Amygdala (tissue), 56 donors: ENCODE measurements at places on chromosomes 6 and 20.

GRCh38 chr20:47610247-47610944 lies 108.7 kb downstream of the NCOA3 start:
- DNase-seq = peak; percentile 12

DNA sequence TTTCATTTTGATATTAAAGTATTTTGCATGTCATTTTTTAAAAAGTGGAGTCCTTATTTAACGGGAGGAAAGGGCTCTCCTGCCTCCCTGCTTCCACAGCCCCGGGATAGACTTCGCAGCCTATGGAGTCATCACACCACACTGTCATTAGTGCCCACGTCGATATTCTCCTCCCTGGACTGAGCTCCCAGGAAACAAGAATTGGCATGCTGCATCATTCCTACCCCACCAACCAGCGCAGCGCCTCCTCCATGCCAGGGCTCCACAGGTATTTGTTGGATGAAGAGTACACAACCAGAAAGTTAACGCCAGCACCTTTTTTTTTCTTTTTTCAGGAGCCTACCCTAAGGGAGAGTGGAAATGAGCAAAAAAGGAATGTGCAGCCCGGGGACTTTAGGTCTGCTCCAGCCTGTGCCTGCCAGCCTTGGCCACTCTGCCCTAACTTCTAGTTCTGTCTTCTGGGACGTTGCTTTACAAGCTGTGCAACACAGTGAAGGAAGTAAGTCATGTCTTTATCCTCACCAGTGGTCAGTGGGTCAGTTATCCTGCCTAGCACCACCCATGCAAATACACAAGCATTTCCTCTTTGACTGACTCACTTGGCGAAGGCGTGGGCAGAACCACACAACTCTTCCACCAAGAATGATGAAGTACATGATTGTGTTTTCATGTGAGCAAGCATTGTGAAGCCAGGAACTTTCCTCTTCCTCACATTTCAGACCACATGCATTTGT lies 180.7 kb upstream of the UST start:
- no peak for DNase-seq

GRCh38 chr6:6179858-6180623 lies 140.4 kb downstream of the F13A1 start:
- DNase-seq = no peak

DNA sequence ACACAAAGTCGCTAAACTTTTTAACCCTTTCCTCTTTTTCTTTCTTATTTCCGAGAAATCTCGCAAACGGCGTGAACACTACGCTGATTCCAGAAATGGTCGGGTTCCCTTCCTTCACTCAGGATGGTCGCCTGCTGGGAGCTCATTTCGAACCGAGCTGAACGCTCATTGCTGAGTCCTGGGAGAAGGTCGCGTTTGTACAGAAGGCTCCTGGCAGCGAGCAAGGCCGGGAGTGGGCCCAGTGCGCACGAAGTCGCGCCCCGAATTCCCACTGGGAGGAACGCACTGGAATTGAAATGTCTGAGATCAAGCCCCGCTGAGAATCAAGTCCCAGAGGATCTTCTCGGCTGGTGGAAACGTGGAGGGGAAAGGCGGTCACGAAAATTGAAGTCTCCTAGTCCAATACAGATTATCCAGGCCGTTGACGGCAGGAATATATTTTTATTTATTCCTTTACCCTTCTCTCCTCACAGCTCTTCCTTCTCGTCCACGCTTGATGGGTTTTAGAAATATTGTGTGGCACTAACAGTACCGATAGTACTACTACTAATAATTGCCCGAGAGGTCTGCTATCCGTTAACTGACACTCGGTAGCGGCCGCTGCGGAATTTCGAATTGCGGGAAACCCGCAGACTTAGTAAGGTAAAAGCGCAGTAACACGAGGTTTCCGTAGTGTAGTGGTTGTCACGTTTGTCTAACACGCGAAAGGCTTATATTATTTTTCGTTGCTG lies 207.2 kb upstream of the ZNF184 start:
- DNase-seq = no peak

DNA sequence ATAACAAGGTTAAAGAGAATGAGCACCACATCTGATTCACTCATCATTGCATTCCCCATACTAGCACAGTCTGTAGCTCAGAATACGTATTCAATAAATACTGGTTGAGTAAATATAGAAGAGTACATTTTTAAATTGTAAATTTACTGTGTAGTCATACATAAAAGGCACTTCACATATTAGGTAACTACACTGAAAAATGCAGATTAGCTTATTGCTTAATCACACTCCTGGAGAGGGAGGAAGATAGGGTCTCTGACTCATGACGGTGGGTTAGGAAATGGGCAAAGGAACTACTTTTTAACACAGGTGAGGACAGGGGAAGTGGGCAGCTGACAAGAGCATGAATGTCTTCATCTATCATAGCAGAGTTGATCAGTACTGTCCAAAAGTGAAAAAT lies 133.2 kb downstream of the TBC1D32 start:
- no peak for DNase-seq

DNA sequence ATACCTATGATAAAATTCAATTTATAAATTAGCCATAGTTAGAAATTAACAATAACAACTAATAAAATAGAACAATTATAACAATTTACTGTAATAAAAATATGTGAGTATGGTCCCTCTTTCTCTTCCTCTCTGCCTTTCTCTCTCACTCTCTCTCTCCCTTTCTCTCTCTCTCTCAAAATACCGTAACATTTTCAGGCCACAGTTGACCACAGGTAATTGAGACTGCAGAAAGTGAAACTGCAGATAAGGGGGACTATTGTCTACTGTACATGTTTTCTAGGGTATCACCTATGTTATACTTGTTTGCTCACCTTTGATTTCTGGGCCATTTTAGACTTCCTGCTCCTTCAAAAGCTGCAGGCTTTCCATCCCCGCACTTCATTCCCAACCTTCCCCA lies 46.8 kb downstream of the LY86 start:
- DNase-seq = no peak

DNA sequence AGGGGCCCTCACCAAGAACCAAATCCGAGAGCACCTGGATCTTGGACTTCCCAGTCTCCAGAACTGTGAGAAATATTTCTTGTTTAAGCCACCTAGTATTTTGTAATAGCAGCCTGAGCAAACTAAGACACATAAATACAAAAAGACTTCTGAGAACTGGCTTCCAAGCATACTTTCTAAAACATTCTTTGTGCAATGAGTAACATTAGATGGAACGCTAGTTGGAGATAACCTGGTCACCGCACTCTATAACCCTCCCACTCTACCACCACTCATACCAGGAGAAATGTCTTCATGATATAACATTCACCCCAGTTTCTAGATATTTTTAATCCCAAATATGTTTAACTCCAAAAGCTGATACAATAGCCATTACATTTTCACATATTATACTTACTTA lies 169.5 kb upstream of the THEMIS start:
- no peak for DNase-seq

DNA sequence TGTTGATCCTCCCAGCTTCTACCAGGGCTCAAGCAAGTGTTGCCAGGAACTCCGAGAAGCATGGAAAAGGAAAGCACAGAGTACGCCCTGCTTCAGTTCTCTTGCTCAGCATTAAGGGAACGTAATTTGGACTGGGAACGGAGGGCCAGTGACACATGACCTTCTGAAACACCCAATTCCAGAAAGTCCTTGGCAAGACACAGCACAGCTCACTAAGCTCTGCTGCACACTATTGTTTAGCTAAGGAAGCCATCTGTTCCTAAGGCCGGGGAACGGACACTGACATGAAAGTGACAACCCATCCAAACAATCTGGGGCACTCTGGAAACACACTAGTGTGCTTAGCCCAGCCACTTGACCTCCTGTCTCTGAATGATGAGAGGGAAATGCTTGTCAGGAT lies 56.9 kb upstream of the NXT1 start:
- no peak for DNase-seq

GRCh38 chr20:6295127-6295866 lies 172.5 kb upstream of the FERMT1 start:
- DNase-seq = no peak

DNA sequence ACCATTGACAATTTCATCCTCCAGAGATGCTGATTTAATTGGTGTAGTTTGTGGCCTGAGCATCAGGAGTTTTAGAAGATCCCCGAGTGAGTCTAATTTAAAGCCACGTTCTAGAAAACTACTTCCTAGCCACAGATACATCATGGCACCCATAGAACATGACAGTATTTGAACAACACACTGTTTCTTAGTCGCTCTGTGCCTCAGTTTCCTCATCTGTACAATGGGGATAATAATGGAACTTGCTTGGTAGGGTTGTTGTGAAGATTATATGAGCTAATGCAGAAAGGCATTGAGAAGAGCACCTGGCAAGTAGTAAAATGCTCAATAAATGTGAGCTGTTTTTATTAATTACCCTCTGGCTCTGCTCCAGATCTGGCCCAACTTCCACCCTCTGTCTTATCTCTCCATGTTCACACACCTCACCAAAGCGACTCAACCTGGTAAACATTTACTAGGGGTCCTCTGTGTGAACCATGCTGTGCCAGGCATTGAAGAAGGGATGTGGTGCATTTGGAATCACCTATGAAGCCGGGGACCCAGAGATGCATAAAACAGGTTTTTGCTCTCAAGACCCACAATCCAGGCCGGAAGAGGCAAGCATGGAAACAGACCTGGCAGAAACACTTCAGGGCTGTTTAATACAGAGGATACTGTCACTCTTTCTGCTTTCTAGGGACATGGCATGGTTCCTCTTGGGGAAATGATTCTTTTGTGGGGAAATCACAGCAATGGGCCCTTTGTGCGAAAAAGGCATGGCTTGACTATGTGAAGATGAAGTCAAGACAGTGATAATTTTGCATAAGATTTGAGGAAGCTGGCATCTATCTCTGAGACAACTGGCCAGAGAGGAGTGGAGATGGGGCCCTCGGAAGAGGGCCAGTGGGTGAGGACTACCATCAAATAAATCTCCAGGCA lies 16.2 kb upstream of the MRPS18A start:
- DNase-seq = no peak

DNA sequence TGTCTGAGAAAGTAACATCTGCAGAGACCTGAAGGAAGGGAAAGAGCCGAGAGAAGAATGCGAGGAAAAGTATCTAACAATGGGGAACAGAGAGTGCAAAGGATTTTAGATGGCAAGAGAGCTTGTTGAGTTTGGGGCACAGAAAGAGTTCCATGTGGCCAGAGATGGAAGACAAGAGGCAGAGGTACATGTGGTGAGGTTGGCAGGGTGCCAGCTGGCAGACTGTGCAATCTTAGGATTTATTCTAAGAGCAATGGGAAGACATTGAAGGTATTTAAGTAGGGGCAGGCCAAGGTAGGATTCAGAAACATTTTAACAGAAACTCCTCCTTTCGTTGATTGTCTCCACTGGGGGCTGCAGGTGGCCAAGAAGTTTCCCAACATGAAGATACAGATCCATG lies 20.4 kb upstream of the LBP start:
- DNase-seq = no peak

- DNase-seq = no peak
Measured at GRCh38 chr20:38228436-38228835, 32.1 kb downstream of the KIAA1755 start.
